ENCODE measurements at places on chromosomes 3 and 15.

DNA sequence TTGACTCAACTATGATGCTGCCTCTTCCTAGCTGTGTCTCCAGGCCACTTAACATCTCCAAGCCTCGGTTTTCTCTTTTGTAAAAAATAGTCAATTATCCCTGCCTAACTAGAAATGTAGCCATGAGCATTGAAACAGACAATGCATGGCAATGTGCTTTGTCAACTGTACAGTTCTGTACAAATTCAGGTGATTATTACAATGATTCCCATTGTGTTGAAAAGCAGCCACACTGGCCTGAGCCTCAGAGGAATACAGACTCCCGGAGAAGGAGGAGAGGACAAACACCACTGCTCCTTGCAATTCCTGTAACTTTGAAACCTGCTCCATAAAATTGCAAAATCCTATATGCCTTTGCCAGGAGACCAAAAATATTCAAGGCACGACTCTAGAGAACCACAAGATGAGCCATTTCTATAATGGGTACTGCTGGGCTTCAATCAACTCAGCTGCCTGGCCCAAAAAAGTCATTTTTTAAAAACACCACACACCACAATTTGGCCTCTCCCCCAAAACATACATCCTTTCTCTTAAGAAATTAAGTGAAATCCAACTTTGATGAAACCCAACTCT is 28.6 kb downstream of the DAPK2 start:
- DNase-seq: no peak

GRCh38 chr3:127951276-127951675 is 36.2 kb downstream of the KBTBD12 start:
- DNase-seq: no peak

GRCh38 chr3:166788936-166789335 is 591.2 kb downstream of the ZBBX start:
- DNase-seq: no peak

DNA sequence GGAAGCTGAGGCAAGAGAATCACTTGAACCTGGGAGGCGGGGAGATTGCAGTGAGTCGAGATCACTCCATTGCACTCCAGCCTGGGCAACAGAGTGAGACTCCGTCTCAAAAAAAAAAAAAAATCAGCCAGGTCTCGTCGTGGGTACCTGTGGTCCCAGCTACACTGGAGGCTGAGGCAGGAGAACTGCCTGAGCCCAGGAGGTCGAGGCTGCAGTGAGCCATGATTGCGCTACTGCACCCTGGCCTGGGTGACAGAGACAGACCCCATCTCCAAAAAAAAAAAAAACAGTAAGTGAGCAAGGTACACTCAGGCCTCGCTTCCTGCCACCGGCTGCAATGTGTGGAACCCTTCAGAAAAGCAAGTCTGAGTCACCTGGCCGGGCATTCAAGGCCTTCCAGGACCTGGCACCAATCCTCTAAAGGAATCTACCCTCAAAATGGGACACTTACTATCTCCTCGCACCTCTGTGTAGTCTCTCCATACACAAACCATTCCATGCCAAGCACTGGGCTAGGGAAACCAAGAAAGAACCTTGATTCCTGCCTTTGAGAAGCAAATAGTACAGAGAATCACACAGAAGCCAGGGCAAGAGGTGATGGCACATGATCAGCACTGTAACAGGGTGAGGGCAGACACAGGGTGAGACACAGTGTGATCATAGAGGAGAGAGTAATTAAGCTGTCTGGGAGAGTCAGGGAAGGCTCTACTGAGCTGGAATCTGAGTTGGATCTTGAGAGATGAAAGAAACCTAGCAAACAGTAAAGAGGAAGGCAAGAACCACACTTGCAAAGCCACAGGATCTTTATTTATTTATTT is 9.7 kb downstream of the SCAMP2 start:
- DNase-seq: no peak

- no peak for DNase-seq
Measured at GRCh38 chr3:57006949-57007419, 53.5 kb upstream of the SPATA12 start.

DNA sequence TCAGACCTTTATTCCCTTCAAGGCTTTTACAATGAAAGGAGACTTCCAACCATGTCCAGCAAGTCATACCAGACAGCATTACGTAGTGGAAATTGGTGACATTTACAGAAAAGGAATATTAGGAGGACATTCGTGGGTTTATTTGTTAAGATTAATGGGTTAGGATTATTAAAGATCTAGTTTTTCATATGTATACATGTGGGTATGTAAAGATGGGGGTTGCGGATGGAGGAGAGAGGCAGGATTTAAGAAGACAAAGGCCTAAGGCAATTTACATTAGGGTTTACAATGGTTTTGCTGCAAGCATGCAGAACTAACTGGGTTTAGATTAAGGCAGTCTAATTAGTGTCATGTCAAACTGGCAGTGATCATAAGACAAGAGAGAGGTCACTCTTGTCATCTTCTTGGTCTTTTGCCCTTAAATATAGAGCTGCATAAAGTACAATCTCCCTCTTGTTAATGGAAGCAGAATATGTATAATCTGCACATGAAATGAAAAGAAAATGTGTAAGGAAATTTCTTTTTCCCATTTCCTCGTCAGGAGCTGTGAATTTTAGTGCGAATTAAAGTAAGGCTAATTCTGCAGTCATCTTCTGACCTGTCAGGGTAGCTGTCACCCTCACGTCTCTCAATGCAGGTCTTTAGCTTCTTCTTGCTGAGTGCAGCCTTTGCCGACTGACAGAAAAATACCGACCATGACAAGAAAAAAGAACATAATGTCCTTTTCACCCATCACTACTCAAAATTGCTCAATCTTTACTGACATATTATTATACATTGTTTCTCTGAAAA is 258.9 kb upstream of the MEIS2 start:
- DNase-seq: no peak

- DNase-seq: peak; percentile 15
Measured at GRCh38 chr3:34955680-34956079, 683.6 kb upstream of the ARPP21 start.

GRCh38 chr15:92882697-92883162 is 17.4 kb upstream of the CHD2 start:
- DNase-seq: no peak

DNA sequence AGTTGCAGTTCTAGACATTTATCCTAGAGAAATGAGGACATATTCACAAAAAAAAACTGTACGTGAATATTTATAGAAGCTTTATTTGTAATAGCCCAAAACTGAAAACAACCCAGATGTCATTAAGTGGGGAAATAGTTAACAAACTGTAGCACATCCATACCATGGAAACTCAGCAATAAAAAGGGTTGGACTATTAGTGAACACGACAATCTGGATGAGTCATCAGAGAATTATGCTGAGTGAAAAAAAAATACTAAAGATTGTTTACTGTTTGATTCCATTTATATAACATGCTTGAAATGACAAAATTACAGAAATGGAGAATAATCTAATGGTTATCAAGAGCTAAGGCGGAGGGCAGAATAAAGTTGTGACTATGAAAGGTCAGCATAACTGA is 59.5 kb downstream of the CPA3 start:
- DNase-seq: no peak

GRCh38 chr3:124587053-124587408 is 143.2 kb upstream of the UMPS start:
- DNase-seq: no peak

- no peak for DNase-seq
Measured at GRCh38 chr3:134430950-134431445, 54.8 kb downstream of the ANAPC13 start.

GRCh38 chr3:69590111-69590510 is 149.2 kb upstream of the MITF start:
- DNase-seq: no peak

- no peak for DNase-seq
Measured at GRCh38 chr15:65796610-65797078, 4.6 kb upstream of the DENND4A start.

DNA sequence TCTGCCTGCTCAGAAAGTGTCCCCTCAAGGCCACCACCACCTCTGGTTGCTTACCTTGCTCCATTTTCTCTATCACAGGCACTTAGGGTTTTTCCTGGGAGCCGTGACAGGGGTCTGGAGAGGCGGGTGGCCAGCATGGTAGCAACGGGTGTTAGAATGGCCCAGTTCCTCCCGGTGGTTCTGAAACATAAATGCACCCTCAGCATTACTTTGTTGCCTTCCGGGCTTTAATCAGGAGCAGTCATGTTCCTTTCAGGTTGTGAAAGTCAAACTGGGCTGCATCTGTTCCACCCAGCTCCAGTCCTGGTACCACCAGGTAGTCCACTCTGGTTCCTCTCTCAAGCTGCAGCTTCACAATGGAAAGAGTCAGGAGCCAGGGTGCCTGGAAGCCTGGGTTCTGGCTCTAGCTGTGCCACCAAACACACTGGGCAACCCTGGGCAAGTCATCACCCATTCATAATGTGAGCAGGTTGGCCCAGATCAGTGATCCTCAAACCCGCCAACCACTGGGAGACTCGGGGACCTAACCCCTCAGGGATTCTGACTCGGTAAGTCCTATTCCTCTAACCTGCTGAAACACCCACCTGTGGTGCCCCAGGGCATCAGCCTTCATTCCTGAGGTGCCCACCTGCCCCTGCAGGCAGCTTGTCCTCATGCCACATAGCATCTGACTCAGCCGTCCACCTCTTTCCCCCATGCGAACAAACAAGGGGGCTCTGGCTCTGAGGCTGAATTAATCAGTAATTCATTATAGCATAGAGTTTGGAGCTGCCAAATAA is 9.3 kb downstream of the BDH1 start:
- DNase-seq: no peak

- DNase-seq: no peak
Measured at GRCh38 chr15:68183616-68184315, 21.4 kb downstream of the CALML4 start.

GRCh38 chr3:188978421-188979171 is 193.2 kb upstream of the TPRG1 start:
- no peak for DNase-seq

DNA sequence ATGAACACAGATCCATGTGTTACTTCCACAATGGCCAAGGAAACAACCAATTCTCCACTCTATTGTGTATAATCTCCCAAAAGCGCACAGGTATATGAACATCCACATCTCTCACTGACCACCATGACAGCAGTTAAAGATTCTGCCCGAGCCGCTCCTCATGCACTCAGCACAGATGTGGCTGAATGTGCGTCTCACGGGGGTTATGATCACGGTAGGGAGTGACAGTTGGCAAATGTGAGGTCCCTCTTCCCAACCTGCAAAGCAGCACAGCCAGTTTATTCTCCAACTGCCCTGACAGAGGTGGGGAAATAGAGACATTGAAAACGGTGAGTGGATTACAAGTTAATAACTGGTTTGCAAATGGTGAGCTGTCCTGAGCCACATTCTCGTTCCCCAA is 17.6 kb downstream of the FOXP1 start:
- DNase-seq: no peak

DNA sequence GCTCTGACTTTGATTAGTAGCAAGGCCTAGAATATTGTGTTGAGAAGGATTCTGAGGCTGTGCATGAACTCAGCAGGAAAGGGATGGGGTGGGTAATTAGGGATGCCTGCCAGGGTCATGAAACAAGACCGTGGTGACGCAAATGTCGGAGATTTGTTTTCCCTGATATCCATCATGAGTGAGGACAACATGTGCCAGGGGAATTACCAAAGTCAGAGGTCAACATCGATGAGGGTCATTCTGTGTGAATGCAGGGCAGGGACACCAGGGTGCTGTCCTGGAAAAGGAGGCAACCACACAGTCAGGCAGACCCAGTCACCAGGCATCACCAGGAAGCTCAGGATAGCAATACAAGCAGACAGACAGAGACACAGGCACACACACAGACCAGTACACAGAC is 52.2 kb downstream of the SLCO2A1 start:
- no peak for DNase-seq

DNA sequence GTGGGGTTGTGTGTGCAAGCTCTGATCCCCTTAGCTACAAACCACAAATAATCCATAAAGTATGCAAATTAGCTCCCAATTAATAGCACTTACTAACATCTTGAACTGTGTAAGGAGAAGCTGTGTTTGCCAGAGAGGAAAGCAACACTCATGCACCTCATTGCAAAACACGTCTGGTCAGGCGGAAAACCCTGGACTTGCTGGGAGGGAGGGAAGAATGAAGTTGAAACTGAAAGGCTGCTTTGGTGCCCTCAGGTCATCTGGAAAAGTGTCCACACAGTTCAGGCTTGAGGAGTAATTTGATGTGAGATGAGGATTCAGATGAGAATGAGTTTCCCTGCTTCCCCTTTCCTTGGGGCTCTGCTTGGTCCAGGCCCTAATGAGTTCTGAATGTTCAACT is 185.5 kb upstream of the ANKRD28 start:
- DNase-seq: no peak

DNA sequence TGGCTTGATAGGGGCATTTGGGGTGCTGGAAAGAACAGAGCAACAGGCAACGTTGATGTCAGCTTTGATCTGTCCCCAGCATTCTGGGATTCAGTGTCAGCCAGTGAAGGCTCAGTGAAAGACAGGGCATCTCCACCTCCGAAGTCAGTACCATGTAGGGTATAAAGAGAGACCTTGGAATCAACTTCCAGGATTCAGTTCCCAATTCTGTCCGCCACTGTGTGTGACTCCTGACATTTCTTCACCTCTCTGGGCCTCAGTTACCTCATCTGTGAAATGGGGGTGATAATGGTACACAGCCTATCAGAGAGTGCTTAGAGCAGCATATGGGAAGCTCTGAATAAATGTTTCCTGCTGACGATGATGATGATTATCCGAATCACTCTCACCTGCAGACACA is 55.6 kb upstream of the FLNB start:
- DNase-seq: no peak

GRCh38 chr3:72625602-72626337 is 222.5 kb downstream of the SHQ1 start:
- no peak for DNase-seq

DNA sequence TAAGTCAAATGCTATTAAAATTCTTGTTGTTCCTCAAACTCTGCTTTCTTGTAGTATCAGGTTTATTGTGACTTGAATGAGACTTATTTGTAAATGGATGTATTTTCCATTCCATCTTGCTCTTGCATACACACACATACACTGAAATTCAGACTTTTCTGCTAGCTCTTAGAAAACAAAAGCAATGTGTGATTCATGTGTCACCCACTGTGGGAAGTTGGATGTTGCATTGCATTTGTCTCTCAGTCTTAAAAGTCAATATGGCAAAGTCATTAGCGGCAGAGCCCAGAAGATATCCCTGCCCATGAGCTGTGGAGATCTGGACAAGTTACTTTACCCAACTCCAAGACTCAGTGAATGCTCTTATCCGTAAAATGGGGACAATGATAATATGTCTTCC is 357.2 kb upstream of the TPRG1 start:
- DNase-seq: no peak

DNA sequence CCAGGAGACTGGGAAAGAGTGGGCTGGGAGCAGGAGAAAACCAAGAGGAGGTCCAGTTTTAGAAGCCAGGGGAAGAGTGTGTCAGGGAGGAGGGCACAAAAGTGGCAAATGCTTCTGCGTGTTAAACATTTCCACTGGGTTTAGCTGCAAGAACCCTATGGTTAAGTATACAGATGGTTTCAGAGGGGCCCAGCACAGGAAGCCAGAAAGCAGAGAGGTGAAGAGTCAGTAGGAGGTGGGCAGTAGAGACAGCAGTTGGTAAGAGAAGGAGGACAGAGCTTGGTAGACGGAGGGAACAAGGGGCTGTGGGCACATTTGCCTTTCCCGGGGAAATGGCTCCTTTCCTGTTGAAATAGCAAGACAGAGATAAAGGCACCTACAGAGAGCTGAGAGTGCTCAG is 133.8 kb downstream of the EPHB1 start:
- no peak for DNase-seq

GRCh38 chr15:78907577-78907976 is 34.9 kb downstream of the MORF4L1 start:
- no peak for DNase-seq
